ENCODE measurements at places on chromosomes 4 and X.

- no peak for DNase-seq
Observed at GRCh38 chr4:30952526-30953219, 232.5 kb downstream of the PCDH7 start.

DNA sequence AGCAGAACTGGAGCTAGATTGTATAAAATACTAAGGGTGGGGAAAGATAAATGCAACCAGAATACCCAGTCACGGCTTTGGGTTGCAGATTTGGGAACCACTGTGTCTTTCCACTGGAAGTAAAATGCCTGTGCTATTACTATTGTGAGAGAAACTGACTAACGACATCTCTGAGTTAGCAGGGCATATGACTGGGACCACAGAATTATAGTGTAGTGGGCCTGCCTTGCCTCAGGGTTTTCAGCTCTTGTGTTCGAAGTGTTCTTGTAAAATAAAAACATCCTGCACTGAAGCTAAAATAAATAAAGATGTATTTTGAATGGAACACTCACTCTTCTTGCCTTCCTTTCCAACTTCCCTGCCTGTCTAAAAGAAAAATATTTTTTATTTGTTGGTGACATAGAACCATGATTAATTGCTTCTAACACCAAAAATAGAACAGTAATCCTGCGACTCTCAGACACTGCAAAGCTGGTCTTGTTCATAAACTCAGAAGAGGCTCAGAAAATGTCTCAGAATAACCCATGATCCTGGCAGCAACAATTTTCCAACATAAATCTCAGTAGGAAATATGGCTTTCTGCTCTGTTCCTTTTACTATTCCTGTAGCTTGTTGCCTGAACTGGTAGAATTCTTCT, 104.2 kb downstream of the FAM47B start:
- DNase-seq = no peak

DNA sequence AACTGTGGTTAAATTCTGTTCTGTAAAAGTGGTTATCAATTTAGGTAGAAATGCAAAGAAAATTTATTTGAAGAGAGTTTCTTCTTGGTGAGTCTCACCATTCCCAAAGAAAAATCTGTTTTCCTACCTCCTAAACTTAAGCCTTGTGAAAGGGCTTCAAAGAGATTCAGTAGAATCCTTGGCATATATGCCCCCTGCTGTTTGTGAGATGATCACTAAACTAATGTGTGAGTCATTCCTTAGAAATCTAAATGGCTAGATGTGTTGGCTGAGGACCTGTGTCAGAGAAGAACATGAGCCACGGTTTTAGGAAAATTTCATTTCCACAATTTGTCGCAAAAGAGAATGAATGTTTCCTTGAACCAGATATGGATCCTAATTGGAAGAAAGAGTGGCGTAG, 260.9 kb downstream of the SLC7A11 start:
- DNase-seq = no peak

GRCh38 chr4:159268607-159269006, 165.7 kb downstream of the RAPGEF2 start:
- DNase-seq = no peak

- DNase-seq = no peak
Observed at GRCh38 chr4:183082053-183082452, 17.0 kb upstream of the WWC2 start.

DNA sequence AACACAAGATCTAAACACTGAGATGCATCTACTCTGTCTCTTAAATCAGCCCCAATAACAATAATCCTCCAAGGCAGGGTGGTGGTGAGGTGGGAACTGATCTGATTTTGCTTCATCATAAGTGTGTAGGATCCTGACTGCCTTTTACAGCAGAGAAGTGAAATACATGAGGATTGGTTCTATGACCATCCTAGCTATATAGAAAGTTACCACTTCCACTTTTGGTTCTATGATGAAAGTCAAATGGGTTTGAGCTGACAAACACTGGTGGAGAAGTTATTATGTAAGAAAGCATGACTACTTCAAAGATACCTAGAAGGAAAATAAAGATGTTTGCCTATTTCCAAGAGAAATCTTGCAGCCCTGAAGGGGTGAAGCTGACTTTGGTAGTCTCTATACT, 181.6 kb downstream of the NKX6-1 start:
- no peak for DNase-seq

DNA sequence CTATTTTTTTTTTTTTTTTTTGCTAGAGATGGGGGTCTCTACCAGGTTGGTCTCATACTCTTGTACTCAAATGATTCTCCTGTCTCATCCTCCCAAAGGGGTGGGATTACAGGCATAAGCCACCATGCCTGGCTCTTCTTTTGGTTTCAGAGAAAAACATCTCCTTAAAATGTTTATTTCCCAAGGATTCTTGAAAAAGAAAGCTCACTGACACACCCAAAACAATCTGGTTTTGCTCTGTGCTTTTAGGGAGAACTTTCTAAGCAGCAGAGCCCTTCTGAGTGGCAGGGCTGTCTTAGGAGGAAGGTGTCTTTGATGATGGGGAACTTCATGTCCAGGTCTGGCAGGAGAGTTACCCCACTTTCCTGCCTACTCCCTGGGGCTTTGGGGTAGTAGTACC, 1.2 kb downstream of the SOD3 start:
- DNase-seq = no peak

DNA sequence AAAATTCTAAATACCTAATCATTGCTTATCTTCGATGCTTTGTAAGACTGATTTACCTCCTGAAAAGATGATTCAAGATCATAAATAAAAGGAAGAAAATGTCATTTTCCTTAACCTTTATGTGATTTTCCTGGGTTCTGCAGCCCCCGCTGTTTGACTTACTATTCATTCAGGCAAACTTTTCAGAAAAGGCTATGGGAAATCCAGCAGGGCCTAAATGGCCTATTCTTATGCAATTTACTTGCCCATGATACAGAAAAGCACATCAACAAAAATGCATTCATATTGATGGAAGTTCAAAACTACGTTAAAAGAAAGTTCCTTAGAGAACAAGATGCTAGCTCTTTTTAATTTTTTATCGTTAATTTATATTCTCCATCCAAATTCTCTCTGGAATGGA, 51.2 kb downstream of the TMEM144 start:
- DNase-seq = no peak

DNA sequence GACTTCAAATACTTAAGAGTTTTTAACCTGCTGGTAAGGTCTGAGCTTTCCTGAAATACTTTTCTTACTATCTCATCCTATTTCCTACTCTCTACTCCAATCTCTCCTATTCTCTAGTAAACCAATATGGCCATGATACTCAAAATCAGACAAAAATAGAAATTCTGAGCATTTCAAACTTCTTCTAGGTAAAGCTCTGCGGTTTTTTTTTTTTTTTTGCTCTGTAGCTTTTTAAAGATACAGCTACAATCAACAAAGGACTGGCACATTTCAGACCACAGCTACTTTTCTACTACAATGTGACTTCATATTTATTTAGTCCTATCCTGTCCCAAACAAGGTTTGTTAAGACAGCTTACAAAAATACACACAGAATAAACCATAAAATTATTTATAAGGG, 31.1 kb downstream of the MAML3 start:
- no peak for DNase-seq

GRCh38 chrX:129768586-129769466, 10.9 kb upstream of the SASH3 start:
- DNase-seq = no peak

GRCh38 chr4:125004676-125005075, 292.1 kb upstream of the ANKRD50 start:
- DNase-seq = no peak

GRCh38 chrX:38811515-38812243, 10.4 kb downstream of the MID1IP1 start:
- DNase-seq = no peak

GRCh38 chrX:19515615-19516105, 352 bp upstream of the MAP3K15 start:
- no peak for DNase-seq

- no peak for DNase-seq
Observed at GRCh38 chr4:183144787-183145186, 45.7 kb downstream of the WWC2 start.

DNA sequence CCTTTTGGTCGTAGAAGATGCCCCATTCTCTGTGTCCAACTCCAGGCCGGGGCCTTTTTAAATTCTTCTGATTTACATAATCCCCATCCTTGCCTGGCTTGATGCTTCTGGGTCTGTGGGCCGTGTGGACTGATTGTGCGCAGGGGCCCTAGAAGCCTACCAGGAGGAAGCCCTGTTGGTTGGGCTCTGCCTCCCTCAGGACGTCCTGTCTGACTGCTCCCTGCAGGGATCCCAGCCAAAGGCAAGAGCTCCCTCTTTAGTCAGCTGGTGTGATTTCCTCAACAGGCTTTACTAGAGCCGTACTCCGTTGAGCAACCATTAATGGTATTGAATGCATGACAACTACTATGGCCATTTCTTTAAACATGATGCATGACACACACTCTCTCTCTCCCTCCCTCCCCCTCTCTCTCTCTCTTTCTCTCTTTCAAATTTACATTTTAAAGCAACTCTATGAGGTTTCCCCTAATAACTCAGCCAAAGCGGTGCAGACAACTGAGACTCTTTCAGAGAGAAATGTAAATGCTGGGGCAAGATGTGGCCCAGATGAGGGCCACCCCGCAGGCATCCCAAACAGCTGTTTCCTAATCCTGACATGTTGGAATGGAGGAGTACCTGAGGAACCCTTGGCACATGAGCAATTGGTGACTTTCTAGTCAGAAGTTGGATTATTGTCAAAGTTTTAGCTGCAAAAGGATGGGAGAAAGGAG, 117.3 kb downstream of the DRD5 start:
- no peak for DNase-seq

DNA sequence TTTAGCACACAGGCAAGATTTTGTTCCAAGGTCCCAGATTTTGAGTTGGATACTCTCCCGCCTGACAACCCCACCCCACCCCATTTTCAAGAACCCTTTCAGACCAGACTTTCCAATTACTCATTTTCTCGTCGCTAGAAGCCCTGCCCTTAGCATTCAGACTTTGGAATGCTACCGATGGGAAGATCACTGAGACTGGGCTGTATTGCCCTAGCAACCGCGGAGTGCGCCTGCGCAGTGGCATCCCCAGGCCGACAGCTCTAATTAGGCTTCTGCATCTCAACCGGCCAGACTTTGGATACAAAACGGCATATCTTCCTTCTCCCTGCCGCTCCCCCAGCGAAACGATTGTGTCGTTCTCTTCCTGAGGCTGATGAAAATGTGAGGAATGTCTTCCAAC, 3.4 kb downstream of the MAGEE2 start:
- no peak for DNase-seq

DNA sequence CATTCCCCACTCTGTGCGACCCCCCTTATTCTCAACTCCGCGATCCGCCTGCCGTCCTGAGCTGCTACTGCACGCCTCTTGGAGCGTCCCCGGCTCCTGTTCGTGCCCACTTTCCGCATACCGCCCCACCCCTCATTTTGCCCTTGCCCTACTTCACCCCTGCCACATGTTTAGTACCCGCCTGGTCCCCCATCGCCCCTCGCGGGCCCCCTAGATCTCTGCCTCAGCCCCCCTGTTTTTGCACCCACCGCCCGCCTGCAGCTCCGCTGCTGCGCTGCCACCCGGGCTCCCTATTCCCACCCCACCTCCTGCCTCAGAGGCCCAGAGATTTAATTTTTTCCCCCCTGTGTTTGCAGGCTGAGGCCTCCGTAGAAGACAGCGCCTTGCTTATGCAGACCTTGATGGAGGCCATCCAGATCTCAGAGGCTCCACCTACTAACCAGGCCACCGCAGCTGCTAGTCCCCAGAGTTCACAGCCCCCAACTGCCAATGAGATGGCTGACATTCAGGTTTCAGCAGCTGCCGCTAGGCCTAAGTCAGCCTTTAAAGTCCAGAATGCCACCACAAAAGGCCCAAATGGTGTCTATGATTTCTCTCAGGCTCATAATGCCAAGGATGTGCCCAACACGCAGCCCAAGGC, 1.4 kb downstream of the MAGED1 start:
- DNase-seq = no peak

DNA sequence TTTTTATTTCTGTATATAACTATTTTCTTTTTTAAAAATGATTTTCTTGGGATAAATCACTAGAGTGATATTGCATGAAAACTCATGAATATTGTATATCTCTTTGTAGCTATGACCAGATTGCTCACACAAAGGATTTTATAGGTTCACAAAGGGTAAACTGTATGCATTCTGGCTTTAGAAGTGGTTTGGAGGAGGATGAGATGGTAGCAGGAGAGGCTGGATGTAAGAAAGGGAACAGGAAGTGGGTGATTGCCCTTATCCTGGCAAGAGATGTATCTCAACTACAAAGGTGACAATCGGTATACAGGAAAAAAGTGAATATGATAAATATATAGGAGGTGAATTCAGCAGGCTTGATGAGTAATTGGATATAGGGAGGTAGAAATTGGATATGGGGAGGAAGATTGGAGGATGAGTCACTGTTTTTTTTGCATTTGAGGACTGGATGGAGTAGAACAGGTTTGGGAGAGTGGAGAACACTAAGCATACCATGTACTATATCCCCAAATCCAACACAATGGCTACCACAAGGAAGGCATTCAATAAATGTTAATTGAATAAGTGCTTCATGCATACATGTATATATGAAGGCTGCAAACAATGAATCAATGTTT, 9.9 kb downstream of the FGG start:
- no peak for DNase-seq

GRCh38 chr4:71994559-71994958, 37.2 kb upstream of the NPFFR2 start:
- no peak for DNase-seq

DNA sequence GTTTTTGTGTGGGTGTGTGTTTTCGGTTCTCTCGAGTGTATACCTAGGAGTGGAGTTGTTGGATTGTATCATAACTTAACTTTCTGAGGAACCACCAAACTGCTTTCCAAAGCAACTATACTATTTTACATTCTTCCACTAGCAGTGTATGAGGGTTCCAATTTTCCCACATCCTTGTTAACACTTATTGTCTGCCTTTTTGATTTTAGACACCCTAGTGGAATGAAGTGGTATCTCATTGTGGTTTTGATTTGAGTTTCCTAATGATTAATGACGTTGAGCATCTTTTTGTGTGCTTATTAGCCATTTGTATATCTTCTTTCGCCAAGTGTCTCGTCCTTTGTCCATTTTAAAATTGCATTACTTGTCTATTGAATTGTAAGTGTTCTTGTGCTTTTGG, 118.6 kb downstream of the REPS2 start:
- no peak for DNase-seq

DNA sequence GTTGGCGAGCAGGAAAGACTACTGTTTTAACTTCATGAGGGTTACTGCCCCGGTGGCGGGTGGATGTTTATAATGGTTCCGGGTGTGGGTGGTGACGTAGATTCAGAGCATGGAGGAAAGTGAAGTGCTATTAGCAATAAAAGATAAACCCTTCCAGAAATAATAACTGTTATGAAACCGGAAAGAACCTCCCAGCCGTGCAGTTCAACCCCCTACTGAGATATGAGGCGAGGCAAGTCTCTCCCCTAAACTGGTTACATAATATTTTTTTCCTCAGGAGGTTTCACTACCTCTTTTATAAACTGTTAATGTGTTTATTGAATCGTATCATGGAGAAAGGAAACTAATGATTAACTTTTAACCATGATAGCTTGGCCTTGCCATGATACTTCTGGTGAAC, 33.9 kb upstream of the STIM2 start:
- DNase-seq = no peak

Measured in activated T-helper 1 cell treated with anti-CD3 and anti-CD28 coated beads, Interleukin-2, amount 50 U/mL, for 16 hours (primary cell).